ENCODE measurements at places on chromosomes 7 and 10. TPM values are rescaled to one million over a fixed set of nuclear protein-coding genes. Genes with fewer than 3 reads are reported as not detected.

The ZP3 gene
- 0.43 TPM for total RNA-seq

The LRRTM3 gene
- total RNA-seq = not detected

The ENKUR gene
- not detected for total RNA-seq

The TAS2R41 gene
- 0.29 TPM for total RNA-seq

The CALML5 gene
- not detected for total RNA-seq

The GLRX3 gene
- 94.2 TPM for total RNA-seq

The C10orf105 gene
- under 0.01 TPM for total RNA-seq

The SPDYE5 gene
- not detected for total RNA-seq

The TRRAP gene
- 31.2 TPM for total RNA-seq

The ITGA8 gene
- under 0.01 TPM for total RNA-seq

The EN2 gene
- total RNA-seq = not detected

The COL28A1 gene
- not detected for total RNA-seq

All from placental pericyte (primary cell).